ENCODE measurements at places on chromosomes 1 and 21.

- DNase-seq: no peak
Measured at GRCh38 chr1:157852476-157852875, 10.9 kb upstream of the CD5L start.

GRCh38 chr1:19139711-19140110 is 70.4 kb downstream of the UBR4 start:
- no peak for DNase-seq

DNA sequence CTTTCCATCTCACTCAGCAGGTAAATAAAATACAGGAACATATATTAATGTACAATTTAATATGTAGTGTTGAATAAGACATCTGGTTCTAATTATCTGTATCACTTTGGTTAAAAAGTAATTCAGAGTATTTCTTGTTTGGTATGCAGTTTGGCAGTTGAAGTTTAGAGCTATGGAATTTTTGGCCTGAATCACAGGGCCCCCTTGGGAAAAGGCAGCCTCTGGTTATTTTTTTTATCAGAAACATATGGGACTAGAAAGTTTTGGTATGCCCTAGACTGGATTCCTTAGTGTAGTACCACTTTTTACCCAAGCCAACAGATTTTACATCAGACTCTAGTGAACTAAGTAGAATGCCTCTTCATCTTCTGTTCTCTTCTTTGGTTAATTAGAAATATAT is 26.4 kb downstream of the CNST start:
- no peak for DNase-seq

GRCh38 chr1:12597792-12598191 is 20.2 kb downstream of the DHRS3 start:
- no peak for DNase-seq

DNA sequence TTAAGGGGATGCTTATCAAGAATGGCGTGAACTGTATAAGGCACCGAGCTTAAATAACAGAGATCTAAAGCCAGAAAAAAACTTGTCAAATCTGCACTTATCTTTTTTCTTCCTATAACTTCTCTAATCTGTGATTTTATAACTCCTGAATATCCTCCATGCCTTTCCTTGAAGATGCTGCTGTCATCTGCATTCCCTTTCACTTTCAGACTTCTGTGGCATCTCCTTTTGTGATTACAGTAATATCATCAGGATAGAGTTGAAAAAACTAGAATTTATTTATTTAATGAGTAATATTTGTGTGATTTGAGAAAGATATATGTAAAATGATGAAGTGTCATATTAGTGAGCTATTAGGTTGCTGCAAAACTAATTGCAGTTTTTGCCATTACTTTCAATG is 357.8 kb upstream of the PTBP2 start:
- DNase-seq: no peak
